ENCODE measurements at places on chromosomes 3 and 15.

DNA sequence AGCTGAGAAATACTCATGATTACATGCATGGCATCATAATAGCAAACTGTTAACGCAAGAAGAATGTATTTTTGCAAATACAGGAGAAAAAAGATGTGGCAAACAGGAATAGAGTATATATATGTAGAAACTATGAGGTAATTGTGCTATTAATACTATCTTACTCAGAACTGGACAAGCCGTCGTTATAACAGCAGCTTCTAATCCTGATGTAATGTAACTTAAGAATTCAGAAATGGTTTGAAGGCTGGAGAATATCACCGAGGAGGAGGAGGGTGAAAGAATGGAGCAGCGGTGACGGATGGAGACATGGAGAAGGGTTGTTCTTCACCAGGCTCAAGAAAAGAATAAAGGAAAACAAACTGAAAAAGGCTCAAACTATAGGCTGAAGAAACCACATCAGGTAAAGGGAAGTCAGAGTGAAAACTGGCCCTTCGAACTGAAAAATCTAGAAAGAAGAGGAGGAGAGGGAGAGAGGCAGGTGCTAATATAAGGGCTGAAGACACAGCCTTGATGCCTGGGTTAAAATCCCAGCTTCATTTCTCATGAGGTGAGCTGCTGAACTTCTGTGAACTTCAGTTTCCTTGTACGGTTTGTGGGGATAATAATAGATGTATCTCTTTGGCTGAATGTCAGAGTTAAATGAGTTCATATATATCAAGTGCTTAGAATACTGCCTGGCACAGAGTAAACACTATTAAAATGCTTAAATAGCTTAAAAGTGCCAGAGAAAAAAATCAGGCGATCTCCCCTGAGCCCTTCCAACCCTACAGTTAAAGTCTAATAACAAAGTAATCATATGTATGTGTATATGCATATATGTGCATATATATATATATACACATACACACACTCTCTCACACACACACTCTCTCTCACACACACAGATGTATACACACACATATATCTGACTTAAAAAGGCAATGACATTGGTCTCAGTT, 43.9 kb downstream of the GOLIM4 start:
- DNase-seq = no peak

- no peak for DNase-seq
Observed at GRCh38 chr3:14227856-14228255, 49.2 kb downstream of the LSM3 start.

GRCh38 chr3:172289583-172289982, 158.7 kb downstream of the GHSR start:
- no peak for DNase-seq

DNA sequence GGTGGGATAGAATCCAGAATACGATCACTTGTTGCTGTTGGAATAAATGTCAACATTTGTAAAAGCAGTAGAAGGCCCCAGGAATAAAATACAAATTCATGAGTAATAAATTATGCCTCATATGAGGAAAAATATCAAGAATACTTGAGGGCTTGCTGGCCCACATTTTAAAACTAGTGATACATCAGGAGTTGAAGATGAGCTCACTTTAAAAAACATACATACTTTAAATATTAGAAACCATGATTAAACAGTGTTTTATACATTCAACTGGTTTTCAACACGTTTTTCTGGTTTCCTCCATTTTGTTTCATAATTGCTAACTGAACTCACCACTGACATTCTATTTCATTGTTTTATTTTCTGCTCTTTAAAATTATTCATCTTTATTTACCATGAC, 141.4 kb downstream of the TFG start:
- DNase-seq = no peak

GRCh38 chr3:52452570-52453221, 1.1 kb downstream of the TNNC1 start:
- DNase-seq = no peak

GRCh38 chr15:81492331-81492968, 118.4 kb upstream of the TMC3 start:
- no peak for DNase-seq

- DNase-seq = no peak
Observed at GRCh38 chr15:89999676-90000185, 1.4 kb upstream of the ZNF710 start.

GRCh38 chr3:56061279-56061626, 407.0 kb downstream of the ERC2 start:
- DNase-seq = no peak

DNA sequence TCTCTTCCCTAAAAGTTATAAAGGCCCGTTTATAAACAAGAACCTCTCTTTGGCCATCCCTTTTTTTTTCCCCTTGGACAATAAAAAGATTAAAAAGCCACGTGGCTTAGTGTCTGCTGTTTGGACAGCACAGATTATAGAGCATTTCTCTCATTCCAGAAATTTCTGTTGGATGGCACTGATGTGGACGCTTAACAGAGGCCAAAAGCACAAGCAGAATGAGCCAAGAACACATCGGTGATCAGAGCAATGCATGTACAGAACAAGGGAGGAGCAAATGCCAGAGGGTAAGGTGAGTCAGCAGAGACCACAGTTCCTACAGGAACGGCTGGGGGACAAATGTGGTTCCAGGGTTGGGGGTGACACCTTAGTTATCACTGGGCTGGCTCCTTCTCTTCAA, 30.3 kb upstream of the CTNNB1 start:
- no peak for DNase-seq

GRCh38 chr15:101325263-101326025, 30.4 kb upstream of the SNRPA1 start:
- DNase-seq = no peak

GRCh38 chr15:100980410-100981046, 61.4 kb downstream of the LRRK1 start:
- DNase-seq = no peak

- DNase-seq = no peak
Observed at GRCh38 chr3:190579514-190580137, 65.7 kb downstream of the IL1RAP start.

DNA sequence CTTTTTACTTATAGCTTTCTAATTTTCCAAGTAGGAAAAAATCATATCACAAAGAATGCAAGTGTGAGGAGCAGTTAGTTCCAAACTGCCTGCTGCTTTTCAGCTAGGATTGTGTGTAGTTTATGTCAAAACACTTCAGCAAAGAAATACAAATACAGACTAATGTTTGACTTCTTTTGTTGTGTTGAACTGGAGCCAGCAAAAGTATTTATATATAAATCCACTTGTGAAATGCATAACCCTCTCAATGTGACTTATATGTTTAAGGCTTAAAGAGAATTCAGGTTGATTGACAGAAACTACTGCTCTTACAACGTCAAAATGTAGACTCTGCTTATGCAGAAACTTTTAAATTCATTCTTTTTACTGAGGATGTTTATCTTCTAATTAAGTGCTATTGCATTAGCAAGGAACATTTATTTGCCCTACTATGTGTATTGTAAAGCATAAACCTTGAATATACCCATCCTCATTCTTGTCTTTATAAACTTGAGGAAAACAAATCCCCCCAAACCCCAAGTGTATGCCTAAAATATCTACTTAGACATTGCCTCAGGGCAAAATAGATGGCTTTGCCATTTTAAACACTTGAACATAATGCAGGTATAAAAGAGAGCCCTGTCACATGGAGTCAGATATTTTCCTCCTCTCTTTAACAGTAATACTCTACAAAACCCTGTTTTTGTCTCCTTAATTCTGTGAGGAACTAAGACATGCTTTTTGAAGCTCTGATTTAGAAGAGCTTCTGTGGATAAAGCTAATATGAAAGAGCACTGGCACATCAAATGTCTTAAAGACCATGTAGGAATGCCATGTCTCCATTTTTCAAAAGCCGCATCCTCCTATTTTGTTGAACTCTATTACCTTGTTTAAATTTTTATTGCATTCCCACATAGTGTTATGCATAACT, 302.8 kb upstream of the TBC1D5 start:
- no peak for DNase-seq

DNA sequence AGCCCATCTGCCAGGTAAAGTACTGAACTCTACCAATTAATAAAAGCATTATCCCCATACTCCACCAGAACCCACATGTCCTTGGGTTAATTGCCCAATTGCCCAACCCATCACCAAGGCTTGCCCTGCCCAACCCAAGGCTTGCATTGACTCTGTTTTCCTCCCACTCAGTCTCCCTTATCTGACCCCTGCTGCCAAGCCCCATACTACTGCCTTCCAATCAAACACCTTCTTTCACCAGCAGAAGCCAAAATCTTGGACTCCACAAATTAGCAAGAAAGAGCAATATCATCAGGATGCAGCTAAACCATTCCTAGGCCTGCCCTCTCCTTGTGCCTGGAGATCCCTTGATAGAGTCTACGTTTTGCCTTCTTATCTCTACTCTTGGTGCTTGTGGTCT, 602.9 kb downstream of the NTRK3 start:
- no peak for DNase-seq

DNA sequence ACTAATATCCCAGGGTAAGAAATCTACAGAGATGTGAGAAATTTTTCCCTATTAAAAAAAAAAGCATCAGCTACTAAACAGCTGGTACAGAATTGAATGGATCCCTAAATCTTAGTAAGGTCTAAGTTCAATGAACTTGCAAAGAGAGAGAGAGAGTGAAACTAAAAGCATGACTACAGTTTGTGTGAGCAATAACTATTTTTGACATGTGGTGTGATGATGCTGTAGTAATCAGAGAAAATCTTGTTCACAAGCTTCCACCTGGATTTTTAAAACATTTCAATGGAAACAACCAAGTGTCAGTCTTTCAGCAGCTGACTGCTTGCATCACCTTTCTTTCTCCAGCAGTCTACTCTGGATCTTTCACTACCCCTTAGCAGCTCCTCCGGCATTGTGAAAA, 45.2 kb upstream of the ABI3BP start:
- no peak for DNase-seq

GRCh38 chr3:94063496-94064119, 747 bp downstream of the NSUN3 start:
- DNase-seq = no peak

DNA sequence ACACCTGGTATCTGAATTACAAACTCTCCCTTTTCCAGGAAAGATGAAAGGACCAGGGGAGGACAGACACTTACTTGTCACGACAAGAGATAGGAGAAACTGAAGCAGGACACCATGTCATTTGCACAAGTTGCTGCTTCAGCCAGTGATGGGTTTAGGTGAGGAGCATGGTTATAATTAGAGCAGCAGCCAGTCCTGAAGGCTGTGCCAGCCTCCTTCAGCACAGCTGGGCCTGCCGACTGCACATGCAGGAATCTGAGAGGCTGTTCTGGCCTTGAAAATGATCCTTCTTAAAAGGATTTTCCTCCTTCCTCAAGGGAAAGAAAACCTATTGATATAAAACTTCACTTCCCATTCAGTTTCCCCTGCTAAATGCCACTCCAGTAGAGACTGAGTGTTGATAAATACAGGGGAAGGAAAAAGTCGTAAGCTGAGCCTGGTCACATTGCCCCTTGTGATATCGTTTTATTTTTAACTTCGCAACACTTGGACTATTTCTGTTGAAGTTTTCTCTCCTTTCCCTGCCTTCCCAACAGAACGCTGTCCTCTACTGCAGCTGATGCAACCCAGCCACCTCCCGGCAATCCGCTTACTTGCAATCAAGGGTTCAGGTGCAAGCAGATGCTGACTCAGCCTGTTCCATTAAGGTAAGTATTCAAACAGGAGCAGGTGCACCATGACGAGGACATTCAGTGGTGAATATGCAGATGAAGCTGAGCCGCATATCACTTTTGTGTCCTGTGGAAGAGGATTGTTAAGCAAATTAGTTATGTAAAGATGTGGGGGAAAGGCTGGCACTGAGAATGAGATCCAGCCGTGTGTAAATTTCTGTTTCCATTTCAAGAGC, at the start of gene FBXO40:
TSS of gene FBXO40 (plus strand) at position 524 of the 847 bp plus-strand sequence. CDS start 27,197 bp downstream, outside the sequence.
- DNase-seq = no peak

All from stimulated activated CD4-positive, alpha-beta T cell treated with anti-CD3 and anti-CD28 coated beads, Interleukin-4, amount 100 ng/mL, for 24 hours (primary cell).